Stimulated activated CD8-positive, alpha-beta memory T cell treated with anti-CD3 and anti-CD28 coated beads, Interleukin-7, amount 100 ng/mL, for 4 hours (primary cell): ENCODE measurements at places on chromosomes 11 and 22.

- no peak for DNase-seq
Measured at GRCh38 chr22:16922076-16922475, 85.9 kb downstream of the GAB4 start.

GRCh38 chr11:9664276-9665171, 647 bp downstream of the SWAP70 start:
- DNase-seq = no peak

DNA sequence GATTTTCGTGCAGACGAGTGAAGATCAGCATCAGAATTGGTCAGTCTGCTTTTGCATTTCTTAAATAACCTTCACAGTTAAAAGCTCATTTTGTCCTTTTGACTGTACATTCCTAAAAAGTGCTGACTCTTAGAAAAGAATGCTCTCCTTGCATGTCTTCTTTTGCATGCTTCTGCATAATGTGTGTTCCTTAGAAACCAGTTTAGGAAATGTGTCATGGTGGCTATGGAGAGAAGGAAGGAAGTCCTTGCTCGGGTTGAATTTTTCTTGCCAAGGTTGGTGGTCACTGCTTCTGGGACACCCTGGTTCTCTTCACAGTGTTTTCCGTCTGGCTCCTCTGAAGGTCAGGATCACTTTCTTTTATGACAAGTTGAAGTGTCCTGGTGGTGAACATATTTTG, 6.8 kb downstream of the AP2A2 start:
- no peak for DNase-seq

DNA sequence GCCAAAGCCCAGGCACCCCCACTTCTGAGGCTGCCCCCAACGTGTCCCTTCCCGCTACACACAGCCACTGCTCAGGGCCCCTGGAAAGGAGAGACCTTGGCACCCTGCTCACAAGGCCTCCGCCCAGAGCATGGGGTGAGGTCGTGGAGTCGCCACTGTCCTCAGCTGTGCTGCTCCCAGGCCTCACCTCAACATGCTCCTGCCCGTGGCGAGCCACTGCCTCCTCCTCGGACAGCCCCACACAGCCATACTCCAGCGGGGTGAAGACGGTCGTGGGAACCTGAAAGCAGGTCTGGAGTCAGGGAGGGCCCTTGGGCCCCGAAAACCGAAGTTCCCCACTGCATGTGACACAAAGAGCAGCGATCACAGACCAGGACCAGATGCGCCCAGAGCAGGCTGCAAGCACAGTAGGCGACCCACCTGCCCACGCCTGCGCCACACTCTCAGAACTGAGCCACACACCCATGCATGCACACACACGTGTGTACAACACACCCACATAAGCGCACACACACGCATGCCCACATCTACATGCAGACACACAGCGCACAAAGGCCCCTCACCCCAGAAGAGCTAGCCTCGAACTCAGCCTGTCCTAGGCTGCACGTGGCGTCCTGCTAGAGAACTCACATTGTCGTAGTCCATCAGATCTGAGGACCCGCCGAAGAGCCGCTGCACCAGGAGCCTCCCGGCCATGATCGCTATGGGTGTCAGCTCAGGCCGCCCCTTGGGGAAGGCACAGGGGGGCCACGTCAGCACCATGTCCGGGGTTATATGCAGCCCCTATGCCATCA, 25.5 kb upstream of the GNB1L start:
- DNase-seq = no peak

- no peak for DNase-seq
Measured at GRCh38 chr11:102807921-102808320, 10.0 kb upstream of the MMP1 start.

DNA sequence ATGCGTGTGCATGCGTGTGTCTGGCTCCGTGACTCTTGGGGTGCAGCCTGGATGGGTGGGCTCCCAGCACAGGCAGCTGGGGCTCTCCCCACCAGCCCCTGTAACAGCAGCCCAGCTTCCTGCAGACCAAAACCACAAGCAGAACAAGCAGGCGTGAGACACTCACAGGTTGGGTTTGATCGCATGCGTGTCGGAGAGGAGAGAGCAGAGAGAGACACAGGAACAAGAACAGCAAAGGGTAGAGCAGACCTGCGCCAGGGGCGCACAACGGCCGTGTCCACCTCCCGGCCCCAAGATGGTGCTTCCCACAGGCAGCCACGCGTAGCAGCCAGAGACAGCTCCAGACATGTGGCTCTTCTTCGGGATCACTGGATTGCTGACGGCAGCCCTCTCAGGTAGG, at the start of gene CD6:
Gene CD6 (plus strand): TSS at position 161 of the 400 bp plus-strand sequence. CDS start 186 bp downstream, at position 347.
- DNase-seq = peak; percentile 53

- DNase-seq = no peak
Measured at GRCh38 chr11:65084598-65085375, 765 bp downstream of the ZFPL1 start.

- DNase-seq = no peak
Measured at GRCh38 chr11:88508759-88509581, 171.4 kb upstream of the CTSC start.

GRCh38 chr22:26780521-26780920, 123.1 kb downstream of the MIAT start:
- no peak for DNase-seq
